Fibroblast of skin of right biceps (primary cell): ENCODE measurements at places on chromosomes 5 and 9.

DNA sequence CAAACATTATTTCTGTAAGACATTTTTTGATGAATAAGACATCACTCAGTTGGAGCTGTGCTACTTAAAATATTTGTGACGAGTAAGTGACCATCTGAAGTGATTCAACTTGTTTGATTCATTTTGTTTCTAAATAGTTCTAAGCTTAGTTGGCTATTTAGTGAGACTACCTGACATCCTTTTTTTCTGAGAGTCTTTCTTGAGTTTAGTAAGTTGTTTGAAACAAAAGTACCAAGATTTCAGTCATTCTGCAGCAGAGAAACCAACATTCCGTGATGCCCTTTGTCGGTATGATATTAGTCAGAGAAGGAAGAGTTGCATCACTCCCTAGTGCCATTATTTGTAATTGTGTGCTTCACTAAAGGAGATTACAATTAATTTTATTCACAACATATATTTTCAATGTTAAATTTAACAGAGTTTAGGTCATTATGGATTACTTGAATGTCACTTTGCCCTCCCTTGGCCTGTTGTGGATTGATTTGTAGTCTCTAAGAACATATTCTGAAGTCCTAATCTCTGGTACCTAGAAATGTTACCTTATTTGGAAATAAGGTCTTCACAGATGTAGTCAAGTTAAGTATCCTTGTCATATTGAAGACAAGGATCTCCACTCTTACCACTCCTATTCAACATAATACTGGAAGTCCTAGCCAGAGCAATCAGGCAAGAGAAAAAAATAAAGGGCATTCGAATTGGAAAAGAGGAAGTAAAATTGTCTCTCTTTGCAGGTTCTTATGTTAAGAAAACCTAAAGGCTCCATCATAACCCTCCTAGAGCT is 212.2 kb downstream of the PCSK1 start:
- DNase-seq, result peak; percentile 92

- DNase-seq, result no peak
Observed at GRCh38 chr5:174998131-174998730, 273.8 kb downstream of the MSX2 start.

DNA sequence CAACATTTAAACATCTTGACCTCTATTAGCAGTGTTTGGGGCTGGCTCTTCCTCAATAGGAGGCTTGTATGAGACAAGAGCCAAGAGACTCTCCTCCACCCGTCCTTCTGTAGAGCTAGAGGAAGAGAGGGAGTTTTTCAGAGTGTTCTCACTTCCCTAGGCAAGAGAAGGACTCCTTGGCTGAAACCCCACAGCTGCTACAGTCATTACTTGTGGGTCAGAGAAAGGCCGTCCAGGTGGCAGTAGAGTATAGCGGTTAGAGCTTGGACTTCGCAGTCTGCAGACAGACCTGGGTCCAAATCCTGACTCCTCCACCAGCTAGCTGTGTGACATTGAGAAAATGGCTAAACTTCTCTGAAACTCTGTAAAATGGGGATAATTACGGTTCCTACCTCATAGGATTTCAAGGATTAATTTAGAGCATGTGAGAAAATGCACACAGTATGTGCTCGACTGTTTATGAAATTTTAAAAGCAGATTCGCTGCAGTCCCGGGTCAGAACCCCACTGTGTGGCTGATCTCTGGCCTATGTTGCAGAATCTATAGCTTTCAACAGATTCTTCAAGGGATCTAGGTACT is 80.8 kb upstream of the ARAP3 start:
- DNase-seq, result no peak

DNA sequence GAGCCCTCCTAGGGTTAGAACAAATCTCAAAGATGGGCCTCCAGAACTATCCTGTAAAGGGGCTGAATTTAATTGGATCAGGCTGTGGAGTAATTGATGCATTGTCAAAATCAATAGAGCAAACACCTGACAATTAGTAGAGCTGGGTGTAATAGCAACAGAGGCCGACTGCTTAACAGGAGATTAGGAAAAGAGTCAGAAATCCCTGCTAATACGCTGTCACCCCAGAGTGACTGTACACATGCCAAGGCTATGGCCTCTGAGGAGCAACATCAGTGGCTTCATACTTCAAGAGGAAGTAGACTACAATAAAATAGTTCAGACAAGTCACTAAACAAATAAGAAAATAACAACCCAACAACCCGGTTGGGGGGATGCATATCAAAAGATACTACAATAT is 18.7 kb upstream of the GRPEL2 start:
- no peak for DNase-seq

GRCh38 chr5:65047948-65048690 is 279.4 kb downstream of the CWC27 start:
- no peak for DNase-seq

DNA sequence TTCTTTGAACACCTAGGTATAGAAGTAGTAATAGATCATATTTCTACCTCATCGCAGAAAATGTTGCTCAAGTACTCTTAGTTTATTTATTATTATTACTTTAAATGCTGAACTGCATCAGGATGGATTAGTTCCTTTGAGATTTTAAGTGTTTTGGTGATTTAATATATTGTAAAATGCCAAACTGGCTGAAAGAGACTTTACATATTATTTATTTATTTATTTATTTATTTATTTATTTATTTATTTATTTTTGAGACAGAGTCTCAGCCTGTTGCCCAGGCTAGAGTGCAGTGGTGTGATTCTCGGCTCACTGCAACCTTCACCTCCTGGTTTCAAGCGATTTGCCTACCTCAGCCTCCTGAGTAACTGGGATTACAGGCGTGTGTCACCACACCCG is 42.3 kb downstream of the LMNB1 start:
- no peak for DNase-seq

DNA sequence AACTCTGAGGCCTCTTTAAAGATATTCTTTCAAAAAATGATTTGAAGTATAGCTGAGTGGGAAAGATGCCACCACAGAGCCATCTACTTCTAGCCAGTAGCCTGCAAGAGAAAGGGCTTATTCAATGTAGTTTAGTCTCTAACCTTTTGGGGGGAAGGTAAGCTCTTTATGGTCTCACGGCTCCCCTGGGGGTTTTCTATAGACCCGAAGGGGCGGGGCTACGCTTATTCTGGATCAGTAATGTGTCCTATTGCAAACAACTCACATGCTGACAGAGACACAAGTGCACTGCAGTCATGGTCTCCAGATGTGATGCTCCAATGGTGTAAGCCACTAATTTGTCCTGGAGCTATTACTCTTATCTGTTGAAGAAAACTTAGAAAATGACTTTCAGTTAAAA is 53.4 kb upstream of the RPS23 start:
- no peak for DNase-seq
